Stimulated activated CD4-positive, alpha-beta T cell treated with anti-CD3 and anti-CD28 coated beads, Interleukin-12 subunit alpha, Interleukin-12 subunit beta, amount 100 ng/mL, for 24 hours (primary cell): ENCODE measurements at places on chromosomes 5 and 9.

- DNase-seq: peak; percentile 16
These were observed 44.6 kb upstream of the TMC1 start for GRCh38 chr9:72476617-72477437.

- DNase-seq: no peak
These were observed 47.5 kb downstream of the TMEM245 start for GRCh38 chr9:109072133-109072692.

DNA sequence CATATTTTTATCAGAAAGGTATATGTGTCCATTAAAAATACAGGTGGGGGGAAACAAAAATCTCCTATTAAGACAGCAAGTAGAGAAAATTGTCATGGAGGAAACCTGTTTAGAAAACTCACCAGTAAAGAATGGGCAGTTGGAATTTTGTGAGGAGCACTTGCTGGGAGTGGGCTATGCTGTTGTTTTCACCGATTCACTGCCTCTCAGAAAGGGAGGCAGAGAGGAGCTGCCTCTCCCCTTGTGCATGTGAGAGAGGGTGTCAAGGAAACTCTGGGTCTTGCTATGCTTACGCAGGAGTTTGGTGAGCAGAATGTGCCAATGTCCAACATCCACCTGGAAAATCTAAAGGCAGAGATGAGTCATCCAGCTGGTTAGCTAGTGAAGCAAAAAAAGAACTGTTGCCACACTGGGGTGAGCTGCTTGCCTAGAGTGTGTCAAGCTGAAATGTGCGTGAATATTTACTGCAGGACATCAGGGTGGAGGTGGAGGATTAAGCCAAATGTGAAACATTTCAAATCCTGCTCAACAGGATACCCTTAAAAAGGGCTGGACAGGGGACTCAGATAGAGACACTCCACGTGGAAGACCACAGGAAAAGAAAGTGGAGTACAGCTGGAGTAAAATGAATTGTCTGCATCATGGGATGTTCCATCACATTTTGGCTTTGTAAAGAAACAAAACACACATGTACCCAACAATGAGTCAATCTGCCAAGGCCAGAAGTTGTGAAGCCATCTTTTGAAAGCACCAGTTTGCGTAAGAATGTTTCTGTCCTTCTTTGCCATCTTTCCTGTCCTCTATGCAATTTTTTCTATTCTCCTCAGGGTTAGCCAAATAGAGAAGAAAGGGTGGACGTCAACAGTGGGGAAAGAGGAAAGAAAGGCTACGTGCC is 449.7 kb upstream of the MPDZ start:
- DNase-seq: no peak

DNA sequence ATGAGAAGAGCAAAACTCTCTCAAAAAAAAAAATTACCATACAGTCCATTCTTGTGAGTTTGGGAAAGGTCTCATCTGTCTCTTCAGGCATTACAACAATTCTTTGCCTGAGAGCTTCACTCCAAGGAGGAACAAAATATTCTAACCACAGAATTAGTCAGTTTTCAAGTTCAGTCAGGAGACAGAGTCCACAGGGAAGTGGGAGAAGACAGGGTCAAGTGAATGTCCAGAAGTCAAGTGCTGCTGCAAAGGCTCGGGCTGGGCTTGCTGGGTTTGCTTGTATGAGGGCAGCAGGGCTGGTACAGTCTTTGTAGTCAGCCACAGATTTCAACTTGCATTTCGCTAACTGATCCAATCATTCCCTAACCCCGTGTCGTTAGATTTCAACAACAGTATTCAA is 17.6 kb upstream of the HEXB start:
- no peak for DNase-seq

GRCh38 chr9:114307899-114308267 is 15.0 kb upstream of the ORM1 start:
- DNase-seq: no peak

DNA sequence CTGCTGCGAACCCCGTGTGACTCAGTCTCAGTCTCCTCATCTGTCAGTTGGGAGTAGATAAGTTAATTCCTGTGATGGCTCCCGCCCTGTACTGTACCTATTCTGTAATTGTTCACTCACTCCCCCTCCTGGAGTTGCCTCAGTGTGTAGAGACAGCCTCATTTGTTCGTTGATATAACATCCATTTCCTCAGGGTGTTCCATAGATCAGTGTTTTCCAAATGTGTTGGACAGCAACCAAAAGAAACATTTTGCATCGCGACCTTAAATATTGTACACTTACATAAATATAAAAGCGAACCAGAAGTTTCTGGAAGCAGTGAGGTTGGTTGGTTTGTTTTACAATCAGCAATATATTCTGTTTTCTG is 698 bp downstream of the NFX1 start:
- no peak for DNase-seq

DNA sequence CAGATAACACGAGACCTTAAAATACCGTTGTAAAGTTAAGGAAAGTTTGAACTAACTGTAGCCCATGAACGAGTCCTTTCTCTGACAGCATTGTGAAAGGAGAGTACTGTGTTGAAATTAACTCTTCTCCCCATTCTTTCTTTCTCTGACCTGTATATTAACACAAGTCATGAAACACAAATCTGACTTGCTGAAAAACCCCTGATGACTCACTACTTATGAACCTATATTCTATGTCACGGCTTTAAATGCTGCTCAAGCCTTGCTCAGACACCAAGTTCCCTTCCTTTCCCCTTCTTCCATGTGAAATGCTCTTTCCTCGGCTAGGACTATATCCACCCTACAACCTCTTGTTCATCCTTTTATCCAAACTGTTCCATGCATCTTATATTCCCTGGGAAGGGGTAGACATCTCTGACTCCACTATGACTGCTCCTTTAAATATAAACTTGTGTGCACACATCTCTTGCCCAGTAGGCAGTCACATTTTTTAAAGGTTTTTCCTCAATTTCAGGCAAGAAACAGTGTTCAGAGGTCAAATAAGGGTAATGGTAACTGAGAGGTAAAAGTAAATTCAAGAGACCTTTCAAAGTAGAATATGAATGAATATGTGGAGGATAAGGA is 142.9 kb downstream of the NFIB start:
- no peak for DNase-seq

DNA sequence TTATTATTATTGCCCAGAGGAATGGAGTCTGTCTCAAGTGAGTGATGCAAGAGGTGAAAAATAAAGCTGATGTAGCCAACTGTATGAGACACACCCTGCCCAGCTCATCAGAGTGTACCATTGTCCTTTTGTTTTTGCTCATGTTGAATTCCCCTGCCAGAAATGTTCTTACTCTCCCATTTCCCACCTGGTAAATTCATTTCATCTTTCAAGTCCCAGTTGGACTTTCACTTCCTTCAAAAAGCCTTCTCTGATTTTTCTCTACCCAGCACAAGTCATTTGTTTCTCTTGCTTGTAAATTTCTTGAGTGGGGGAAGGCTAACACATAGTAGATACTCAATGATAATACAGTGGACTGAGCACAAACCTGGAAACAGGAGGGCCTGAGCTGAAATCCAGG is 394.5 kb upstream of the ZNF462 start:
- no peak for DNase-seq
